Aorta (tissue), 5 donors: ENCODE measurements at places on chromosomes 4 and X. TPM values are rescaled to one million over a fixed set of nuclear protein-coding genes. Genes with fewer than 3 reads are reported as not detected.

DNA sequence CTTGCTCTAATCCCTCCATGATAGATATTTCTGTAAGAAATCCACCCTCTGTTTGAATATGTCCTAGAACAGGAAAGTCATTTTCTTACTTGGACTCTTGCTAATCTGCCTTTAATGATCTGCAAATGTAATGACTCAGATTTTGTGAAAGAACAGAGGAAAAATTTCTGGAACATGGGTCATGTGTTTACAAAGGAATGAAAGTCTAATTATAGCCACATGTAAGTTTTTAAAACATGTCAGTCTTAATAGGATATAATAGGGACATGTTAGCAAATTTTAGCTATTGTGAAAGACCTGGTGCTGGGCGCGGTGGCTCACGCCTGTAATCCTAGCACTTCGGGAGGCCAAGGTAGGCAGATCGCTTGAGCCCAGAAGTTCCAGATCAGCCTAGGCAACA lies 47.6 kb downstream of the GRK4 start:
- no peak for DNase-seq

DNA sequence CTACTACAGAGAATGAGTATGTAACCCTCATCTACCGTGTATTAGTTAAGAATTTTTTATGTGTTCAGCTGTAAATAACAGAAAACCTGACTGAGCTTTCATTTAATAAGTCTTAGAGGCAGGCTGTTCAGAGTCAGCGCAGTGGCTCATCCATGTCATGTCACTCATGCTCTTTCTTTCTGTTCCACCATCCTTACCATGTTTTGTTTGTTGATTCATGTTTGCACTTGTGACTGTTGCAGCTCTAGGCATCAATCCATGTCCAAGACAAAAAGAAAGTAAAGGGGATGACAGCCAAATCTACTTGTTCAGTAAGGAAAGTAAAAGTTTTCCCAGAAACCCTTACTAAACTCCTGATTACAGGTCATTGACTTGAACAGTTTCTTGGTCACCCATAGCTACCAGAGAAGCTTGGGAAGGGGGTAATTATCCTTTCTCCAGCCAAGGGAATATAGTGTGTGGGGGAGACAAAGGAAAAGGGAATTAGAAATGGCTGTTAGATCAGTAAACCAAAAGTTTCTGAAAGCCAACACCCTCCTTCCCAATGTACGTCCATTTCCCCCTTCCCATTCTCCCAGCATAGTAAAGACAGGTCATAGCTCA lies 9.0 kb downstream of the ART3 start:
- no peak for DNase-seq

DNA sequence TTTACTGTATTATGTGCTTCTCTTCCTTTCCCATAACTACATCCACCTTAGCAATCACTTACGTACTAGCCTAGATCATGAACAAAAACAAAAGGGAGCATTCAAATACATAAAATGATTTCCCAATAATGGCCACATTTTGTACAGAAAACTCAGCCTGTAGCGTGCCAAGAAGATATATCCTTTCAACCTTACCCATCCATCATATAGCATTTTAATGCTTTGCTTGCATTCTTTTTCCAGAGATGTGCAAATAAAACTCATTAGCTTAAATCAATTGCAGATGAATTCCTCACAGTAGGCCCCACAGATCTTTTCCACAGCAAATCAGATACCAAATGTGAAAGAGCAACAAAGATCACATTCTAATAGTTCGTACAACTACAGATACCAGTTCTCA lies 20.8 kb downstream of the GRSF1 start:
- DNase-seq, result no peak

- no peak for DNase-seq
These were observed 172.1 kb upstream of the SLC7A11 start for GRCh38 chr4:138414202-138414601.

DNA sequence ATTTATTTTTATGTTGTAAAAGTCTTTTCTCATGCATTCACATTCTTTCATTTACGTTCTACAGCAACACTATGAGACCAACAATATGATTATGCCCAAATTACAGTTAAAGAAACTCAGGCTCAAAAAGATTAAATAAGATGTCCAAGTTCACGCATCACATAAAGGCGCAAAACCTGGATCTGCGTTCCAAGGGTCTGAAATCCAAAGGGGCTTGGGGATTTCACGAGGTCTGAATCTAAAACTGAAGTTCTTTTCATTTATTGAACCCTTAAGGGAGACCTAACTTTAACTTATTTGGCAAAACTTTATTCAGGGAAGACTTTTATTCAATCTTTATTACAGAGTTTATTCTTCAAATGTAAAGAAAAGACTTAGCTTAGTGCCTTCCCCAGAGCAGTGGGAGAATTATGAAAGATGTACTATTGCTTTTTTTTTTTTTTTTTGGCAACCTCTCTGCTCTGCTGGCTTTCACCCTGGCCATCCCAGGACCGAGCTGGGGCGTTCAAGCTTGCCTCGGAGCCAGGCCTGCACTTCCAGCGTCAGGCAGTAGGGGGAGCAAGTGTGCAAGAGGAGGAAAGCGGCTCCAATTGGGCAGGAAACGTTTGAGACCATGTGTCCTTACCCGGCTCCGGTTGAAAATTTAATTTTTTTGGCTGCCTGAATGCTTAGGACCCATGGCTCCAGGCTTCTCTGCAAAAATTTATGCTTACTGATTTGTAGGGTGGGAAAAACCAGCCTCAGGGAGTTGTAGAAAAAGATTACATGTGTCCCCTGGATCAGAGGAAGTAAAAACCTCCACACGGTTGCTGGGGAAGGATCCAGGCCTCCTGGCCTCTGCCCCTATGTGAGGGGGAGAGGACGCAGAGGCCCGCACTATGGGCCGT lies 344.3 kb upstream of the KLF3 start:
- DNase-seq, result peak; percentile 96

GRCh38 chr4:5037553-5038551 lies 13.4 kb upstream of the STK32B start:
- no peak for DNase-seq

GRCh38 chrX:140723121-140723715 lies 13.7 kb downstream of the LINC00632 start:
- DNase-seq, result no peak

GRCh38 chrX:50071494-50071893 lies 129.3 kb downstream of the AKAP4 start:
- DNase-seq, result no peak

- no peak for DNase-seq
These were observed 10.7 kb downstream of the MAGED2 start for GRCh38 chrX:54818221-54818620.

DNA sequence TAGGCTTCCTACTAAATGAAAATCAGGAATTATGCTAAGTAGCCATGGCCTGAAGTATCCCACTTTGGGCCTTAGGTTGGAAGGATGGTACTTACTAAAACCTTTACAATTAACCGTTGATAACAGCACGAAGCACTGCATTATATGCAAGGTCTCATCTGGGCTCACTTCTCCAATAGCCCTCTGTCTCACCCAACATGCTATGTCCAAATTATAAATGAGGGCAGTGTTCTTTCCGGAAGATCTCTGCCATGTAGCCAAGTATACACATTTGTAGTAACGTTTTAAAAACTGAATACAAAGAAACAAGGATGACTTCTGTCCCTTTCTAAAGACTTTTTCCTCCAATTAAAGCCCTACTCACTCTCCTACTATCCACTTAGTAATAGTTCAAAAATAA lies 51.6 kb downstream of the SCFD2 start:
- no peak for DNase-seq

- no peak for DNase-seq
These were observed 18.0 kb upstream of the TMEM131L start for GRCh38 chr4:153448003-153448731.

GRCh38 chr4:1589098-1589497 lies 95.0 kb downstream of the FAM53A start:
- no peak for DNase-seq

GRCh38 chr4:173246719-173247118 lies 78.1 kb downstream of the GALNT7 start:
- no peak for DNase-seq

GRCh38 chr4:78293821-78294301 lies 236.7 kb downstream of the FRAS1 start:
- no peak for DNase-seq

- no peak for DNase-seq
These were observed 1911.7 kb downstream of the PCDH7 start for GRCh38 chr4:32631831-32632230.

DNA sequence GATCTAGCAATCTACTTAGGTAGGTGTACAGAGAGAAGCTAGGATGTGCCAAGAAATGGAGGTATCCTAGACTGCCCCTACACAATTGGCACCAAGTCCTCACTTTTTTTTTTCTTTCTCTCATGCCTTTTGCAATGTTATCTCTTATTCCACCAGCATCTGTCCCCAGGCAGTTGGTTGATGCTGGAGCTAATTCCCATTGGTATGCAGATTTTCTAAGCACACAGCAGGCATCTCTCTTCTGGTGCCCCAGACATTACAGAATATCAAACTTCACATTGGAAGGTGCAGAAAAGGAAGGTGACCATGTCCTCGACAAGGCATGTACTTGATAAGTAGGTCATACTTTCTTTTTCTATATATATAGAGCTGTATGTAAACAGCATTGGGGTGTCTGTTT lies 21.6 kb downstream of the LUZP4 start:
- DNase-seq, result no peak

DNA sequence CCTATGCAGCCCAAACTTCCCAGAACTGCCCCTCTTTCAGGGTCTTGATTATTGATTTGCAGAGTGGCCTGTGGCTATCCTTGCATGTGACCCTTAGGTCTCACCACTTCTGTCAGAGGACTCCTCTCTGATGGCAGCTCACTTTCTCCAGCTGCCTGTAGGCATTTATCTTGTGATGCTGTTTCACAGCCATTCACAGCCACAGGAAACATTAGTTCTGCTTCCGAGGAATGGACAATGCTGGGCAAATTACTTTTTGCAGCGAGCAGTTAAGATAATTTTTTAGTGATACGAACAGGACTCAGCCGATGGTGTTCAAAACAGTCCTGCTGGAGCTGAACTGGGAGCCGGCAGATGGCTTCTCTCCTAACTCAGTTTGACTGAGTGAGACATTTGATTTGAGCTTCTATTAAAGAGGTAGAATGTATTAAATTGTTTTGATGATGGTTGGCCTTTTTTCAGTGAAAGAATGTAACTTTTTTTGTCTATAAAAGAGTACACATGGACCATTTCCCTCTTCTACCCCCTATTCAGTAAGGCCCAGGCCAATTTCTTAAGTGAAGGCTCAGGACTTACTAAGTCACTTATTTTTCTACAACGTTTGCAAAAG lies 58.4 kb upstream of the TMEM150C start:
- no peak for DNase-seq

DNA sequence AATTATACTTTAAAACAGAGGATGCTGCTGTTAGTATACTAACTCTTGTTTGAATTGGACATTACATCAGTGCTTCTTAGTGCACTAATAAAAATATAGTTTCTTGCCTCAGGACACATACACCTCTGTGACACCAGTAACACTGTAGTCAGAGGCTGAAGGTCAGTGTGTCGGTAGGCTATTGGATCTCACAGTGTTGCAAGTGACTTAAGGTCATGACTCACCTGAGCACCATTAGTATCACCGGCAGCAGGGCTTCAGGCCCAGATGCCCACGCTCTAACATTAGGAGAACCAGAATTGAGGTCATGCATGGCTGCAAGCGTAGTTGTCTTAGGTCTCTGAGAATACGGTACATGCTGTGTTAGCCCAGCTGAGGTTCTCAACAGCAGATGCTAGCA lies 15.2 kb downstream of the ETDC start:
- no peak for DNase-seq

DNA sequence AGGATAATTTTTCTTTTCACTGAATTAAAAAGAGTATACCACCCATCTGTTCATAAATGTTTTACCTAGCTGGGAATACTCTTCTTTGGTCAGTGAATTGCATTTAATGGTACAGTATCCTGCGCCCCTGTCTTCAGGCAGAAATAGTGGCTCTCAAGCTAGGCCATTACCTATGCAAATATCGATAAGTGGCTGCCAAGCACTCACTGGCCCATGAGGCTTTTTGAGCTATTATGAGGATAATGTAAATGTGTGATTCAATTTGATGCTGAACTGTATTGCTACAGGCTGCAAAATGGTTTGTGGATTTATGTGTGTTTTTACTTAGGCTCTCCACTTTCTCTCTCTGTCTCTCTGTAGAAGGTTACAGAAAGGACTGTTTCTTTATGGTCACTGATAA lies 30.1 kb upstream of the MTMR1 start:
- no peak for DNase-seq

DNA sequence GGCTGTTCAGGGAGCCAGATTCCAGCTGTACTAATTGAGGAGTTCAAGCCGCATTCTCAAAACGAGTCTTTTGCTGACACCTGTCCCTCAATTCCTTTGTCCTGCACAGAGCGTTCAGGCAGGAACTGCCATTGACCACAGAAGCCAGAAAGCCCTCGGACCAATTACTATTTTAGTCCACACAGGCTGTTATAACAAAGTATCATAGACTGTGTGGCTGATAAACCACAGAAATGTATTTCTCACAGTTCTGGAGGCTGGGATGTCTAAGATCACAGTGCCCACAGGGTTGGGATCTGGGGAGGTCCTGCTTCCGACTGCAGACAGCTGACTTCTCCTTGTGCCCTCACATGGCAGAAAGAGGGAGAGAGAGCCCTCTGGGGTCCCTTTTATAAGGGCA lies 119.8 kb upstream of the ATP6AP2 start:
- DNase-seq, result no peak

GRCh38 chr4:140448162-140448561 lies 20.7 kb upstream of the CLGN start:
- DNase-seq, result no peak

DNA sequence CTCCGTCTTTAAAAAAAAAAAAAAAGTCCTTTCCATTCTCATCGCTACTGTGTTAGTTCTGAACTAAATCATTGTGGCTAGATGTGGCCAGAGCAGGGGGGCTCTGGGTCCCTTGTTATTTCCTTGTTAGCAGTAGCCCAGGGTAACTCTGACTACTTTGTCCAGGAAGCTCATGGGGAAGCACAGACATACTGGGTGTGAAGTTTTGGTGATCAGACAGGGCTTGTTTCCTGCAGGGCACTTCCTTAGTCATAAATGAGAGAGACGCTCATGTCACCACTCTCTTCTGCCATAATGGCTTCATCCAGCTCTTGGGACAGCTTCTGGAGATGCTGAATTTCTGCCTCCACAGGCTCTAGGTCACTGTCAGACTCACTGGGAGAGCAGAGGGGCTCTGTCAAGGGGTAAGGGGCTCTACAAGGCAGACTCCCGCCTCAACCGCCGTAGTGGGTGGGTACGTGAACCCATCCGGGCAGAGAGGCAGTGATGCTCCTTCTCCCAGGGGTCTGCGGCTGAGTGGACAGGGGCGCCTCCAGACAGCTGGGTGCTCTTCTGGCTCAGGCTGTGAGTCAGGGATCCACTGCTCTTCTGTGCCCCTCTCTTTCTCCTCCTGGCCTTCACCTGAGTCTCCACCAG lies 12.9 kb downstream of the STIM2 start:
- DNase-seq, result no peak

PNMA6A gene
- 3.7 TPM for total RNA-seq

YIPF7 gene
- not detected for total RNA-seq

BEX1 gene
- total RNA-seq, result 0.48 TPM

CC2D2A gene
- total RNA-seq, result 26.4 TPM

PRKG2 gene
- total RNA-seq, result 0.24 TPM

TAF7L gene
- total RNA-seq, result not detected

ADGRL3 gene
- 110 TPM for total RNA-seq

CLNK gene
- total RNA-seq, result 0.30 TPM

SYNPO2 gene
- 393 TPM for total RNA-seq

VCX3A gene
- not detected for total RNA-seq

CXCL3 gene
- total RNA-seq, result 3.2 TPM

ENPEP gene
- 4.8 TPM for total RNA-seq

ADH4 gene
- total RNA-seq, result not detected
